Skeletal muscle cell (primary cell): ENCODE measurements at places on chromosomes 11 and 22.

GRCh38 chr22:18997925-18998315 lies 61.8 kb upstream of the PRODH start:
- DNase-seq, result no peak

- no peak for DNase-seq
These were observed 2.5 kb upstream of the PAX6 start for GRCh38 chr11:31813391-31814175.

DNA sequence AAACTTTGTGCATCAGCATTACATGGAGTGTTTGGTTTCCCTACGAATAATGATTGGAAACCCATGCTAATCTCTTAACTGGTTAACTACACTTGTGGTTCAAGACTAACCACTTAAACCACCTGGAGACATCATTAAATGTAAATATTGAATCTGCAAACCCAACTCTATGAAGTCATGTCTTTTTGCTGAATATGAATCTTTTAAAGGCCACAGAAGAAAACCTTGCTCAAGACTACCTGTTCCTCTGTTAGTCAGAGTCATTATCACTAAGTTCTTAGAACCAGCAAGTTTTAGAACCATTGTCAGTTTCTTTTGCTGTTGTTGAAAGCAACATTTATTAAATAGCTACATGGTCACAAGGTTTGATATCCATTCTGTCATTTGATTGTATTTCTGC lies 70.7 kb downstream of the SIK2 start:
- no peak for DNase-seq

- DNase-seq, result no peak
These were observed 1081.7 kb downstream of the JRKL start for GRCh38 chr11:97471480-97471879.

GRCh38 chr11:118212781-118213191 lies 12.0 kb downstream of the JAML start:
- no peak for DNase-seq

GRCh38 chr11:2826679-2827056 lies 58.9 kb downstream of the CDKN1C start:
- no peak for DNase-seq

DNA sequence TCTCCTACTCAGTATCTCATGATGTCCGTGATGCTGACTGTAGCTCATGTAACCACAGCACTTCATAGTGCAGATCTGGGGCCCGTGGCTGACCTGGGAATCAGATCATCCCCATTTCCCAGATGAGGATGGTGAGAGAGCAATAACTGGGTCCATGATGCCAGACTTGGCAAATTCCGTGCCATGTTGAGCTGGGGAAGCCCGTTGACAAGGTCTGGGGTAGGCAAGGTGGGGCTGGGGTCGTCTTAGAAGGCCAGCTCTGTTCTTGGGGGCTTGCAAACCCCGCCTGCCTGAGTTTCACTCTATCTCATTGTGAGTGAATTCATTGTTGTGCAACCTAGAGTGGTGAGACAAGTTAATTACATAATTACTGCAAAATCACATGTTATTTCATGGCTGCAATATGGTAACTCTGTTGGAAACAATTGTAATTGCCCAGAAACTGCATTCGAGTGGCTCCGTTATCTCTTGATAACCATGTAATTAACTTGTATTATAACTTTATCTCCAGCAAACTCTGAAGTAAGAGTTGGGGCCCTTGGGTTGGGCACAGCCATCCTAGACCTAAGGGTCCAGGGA lies 41.7 kb downstream of the LMO1 start:
- no peak for DNase-seq

DNA sequence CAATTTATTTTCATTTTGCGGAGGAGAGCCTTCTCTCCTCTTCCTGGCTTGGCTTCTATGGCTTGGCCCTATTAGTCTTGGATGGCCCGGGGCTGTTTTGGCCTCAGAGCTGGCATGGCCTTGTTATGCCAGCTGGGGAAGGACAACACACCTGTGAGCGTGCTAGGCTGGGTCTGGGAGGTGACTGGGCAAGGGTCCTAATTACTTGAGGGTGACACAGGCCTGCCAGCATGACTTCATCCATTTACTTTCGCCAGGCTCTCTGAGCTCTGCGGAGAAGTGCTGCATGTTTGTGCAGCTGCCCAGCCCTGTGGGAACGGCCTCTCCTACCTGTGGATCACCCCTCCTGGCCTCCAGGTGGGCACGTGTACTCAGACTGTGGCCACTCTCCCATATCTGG lies 153.6 kb downstream of the SNX19 start:
- DNase-seq, result no peak

DNA sequence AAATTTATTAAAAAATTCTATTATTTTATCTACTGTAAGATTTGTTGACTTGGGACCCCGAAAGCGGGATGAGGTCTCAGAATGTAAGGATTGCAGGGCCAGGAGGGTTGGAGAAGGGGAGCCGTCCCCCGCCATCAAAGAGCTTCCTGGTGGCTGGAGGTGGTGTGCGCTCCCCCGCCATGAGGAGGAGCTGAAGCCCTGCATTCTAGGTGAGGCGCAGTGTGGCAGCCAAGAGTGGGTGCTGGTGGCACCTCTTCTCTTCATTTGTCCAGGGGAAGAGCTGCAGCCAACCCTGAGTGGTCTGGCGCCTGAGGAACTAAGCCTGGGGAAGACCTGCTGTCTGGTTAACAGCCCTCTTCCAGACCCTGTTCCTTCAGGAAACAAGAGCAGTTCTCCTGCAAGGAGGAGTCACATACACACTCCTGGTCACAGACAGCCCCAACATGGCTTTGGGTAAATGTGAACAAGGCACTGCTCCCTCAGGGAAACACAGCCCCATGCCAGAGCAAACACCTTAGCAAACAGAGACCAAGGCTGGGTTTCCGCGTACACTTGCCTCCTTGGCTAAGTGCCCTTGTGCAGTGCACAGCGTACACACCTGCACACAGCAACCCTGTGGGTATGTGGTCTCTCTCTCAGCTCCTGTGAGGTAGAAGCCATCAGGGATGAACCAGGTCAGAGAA lies 17.3 kb downstream of the RTN4RL2 start:
- no peak for DNase-seq

DNA sequence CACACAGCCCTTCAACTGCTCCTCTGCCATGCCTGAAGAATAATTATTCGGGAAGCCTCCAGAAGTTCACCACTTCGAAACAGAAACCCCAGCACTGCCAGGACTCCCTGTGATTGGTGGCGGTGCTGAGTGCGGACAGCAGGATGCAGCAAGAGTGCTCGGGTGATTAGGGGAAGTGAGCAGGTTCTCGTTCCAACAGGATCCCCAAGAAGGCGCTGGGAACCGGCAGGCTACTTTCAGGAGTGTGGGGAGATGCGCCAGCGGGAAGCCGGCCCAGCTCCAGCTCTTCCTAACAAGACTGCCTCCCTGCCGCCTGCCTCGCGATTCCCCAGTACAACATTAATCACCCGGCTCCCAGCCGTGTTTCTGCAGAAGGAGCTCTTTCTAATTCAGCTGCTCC lies 630.2 kb downstream of the BRD1 start:
- no peak for DNase-seq

DNA sequence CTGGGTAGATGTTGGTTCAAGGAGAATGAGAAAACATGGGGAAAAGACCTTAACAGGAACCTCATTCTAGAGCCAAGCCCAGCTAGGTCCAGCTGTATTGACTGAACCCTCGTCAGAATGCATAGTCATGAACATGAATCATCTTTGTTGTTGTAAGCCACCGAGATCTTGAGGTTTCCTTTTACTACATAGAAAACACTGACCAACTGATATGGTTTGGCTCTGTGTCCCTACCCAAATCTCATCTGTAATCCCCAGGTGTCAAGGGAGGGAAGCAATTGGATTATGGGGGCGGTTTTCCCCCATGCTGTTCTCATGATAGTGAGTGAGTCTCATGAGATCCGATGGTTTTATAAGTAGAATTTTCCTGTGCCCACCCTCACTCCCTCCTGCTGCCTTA lies 19.4 kb upstream of the PHOX2A start:
- DNase-seq, result peak; percentile 21

DNA sequence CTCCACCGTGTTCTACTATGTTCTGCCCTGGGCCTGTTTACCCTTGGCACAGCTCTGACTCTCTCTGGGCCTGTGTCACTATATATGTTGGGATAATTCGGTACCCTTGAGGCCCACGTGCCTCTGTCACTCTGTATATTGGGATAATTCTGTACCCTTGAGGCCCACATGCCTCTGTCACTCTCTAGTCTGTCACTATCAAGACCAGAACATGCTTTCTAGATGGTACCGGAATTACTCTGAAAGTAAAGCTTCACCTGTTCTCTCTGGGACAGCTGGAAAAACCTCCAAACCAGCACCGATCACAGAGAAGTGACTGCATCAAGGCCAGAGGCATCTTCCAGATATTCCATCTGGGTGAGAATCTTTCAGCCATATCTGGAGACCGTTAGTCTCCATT lies 9.3 kb upstream of the FCHSD2 start:
- DNase-seq, result no peak

- DNase-seq, result no peak
These were observed 10.1 kb upstream of the HTR3B start for GRCh38 chr11:113894421-113894996.

- DNase-seq, result no peak
These were observed 116.4 kb downstream of the ARHGAP32 start for GRCh38 chr11:129075757-129076156.

DNA sequence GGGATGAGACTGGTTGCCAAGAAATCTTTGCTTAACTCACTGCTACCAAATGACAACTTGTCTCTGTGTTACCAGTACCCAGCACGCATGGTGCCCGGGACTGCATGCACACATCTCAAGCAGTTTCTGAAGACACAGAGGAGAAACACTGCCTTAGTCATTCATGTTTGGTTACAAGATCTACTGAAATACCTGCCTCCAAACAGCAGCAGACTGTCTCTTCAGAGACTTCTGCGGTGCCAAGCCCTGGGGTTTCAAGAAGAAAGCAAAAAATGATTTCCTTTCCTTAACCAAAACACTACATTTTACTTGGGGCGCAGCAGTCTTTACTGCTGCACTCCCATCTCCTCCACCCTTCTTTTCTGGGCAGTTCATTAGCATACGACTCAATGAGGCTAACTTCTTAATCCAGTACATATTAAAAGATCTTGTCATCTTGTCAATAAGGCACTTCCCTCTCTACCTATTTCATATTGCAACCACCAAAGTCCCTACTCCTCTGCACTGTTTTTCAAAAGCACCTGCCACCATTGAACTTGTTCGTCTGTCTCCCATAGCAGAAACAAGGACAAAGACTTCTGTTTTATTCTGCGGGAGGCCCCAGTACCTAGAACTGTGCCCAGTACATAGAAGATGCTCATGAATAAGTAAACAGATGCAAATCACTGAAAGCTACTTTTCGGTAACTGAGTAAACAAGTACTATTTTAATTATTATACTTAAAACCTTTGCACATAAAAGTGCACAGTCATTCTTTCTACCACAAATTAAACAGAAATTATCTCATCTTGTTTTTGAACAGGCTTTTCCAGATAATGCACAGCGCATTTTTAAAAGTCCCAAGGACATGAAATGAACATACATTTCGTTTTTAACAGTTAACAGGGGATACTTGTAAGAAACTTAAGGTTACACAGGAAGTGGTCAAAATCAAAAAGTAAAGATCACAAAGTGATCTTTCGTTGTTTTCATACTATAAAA lies 4.0 kb downstream of the NAP1L4 start:
- DNase-seq, result no peak

DNA sequence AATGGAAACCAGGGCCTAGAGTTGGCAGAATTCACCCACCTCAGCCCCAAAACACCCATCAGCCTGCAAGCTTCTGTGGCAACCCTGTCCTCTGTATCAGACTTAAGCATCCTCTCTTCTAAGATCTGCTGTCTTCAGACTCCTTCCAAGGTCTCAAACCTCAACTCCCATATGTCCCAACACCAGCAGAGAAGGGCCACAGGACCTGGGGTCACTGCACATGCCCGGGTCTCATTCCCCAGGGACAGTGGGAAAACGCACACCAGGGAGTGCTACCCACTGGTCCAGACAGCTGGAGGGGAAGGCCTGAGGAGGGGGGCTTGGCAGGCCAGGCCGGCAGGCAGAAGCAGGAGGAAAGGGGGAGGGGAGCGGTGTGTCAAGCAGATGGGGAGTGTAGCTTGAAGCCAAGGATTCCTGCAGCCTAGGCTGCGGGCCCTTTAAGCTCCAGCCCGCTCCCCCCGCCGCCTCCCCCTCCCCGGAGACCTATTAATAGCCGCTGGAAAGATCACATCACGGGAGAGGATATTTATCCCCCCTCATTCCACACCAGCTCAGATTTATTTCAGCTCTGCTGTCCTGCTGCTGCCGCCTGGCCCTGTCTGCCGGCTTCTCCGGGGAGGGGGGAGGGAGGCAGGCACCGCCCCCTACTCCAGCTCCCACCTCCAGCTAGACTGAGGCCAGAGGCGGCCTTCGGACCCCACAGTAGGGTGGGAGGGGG lies 16.7 kb downstream of the BCL9L start:
- peak; percentile 85 for DNase-seq

- no peak for DNase-seq
These were observed 7.8 kb downstream of the LDHAL6A start for GRCh38 chr11:18463439-18463838.

DNA sequence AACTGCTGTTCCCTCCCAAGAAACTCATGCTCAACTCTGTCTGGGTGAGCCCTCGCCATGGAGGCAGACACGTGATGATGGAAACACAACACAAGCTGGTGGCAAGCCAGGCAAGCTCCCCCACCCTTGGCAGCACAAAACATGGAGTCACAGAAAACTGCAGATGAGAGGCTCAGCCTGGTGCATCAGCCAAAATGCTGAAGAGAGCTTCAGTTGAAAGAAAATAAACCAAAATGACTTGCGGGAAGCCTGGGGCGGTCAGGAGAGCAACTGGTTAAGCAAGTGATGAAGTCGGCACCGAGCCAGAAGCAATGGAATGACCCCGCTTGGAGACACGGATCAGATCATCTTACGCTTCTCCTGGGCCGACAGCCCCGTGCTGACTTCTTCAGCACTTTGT lies 68.3 kb downstream of the C11orf58 start:
- DNase-seq, result peak; percentile 59

DNA sequence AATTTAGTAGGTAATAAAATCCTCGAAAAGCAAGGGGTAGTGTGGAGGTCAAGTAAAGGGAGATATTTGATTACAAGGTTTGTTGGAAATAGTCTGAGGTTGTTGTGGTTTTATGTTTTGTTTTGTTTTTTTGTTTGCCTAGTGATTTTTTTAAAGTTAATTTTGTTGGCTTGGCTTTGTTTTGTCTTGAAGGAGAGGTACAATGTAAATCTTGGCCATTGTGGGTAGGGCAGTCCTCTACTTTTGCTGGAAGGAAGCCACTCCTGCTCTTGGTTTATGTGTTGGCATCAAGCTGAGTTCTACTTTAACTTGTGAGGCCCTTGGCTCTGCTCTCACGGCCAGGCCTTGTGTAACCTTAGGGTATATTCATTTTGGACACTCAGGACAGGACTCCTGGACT lies 3.2 kb downstream of the AMOTL1 start:
- no peak for DNase-seq

- DNase-seq, result no peak
These were observed 2.2 kb downstream of the INPP5J start for GRCh38 chr22:31124811-31125465.

- no peak for DNase-seq
These were observed 2.6 kb downstream of the HDAC10 start for GRCh38 chr22:50248196-50249081.
